CD4-positive, alpha-beta T cell treated with Interferon alpha-2 for 1 hour (primary cell): ENCODE measurements at places on chromosomes 1 and 21.

GRCh38 chr1:93702111-93702827, 20.6 kb upstream of the BCAR3 start:
- DNase-seq, result no peak

GRCh38 chr1:223649222-223649621, 16.3 kb downstream of the CAPN8 start:
- DNase-seq, result no peak

GRCh38 chr1:171807556-171807955, 26.1 kb downstream of the METTL13 start:
- no peak for DNase-seq

GRCh38 chr21:29851611-29852010, 88.2 kb downstream of the GRIK1 start:
- no peak for DNase-seq

DNA sequence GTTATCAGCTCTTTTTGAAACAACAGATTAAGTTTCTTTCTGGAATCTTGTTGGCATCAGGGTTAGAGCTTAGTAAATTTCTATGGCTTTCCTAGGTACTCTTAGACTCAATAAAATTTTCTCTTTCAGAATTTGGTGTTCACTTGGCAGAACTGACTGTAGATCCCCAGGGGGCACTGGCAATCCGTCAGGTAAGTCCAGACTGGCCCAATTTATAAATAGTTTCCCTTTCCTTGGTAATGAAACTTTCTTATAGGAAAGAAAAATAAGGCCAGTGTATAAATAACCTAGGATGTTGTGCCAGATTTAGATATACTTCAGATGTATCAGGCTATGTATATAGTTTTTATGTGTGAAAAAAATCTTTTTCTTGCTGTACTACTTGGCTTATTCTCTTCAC, 18.2 kb downstream of the IPO9 start:
- no peak for DNase-seq

DNA sequence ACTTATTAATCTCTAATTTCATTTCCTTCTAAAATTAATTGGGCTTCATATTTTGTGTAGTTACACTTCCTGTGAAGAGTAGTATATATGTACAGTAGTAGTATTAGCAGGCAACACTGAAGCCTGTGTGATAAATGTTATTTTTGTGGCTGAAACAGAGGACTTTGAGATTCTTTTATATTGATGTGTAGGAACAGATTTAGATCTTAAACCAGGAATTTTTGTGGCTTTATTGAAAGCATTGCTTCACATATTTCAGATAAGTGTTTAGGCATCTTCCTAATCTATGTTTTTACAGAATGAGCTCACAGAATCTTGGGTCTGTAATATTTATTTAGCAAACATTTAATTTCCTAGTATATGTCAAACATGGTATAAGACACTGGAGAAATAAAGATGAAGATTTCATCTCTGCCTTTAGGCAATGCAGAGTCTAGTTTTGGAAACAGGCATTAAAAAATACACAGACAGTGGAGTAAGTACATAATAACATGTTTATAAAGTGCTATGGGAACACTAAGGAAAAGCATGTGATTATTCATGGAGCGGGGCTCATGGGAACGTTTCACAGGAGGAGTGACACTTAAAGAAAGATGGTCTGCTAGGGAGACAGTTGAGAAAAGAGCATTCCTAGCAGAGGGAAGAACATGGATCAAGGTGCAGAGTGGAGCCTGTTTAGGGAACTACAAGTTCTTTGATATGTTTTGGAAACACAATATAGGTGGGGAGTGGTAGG, 52.7 kb downstream of the MIGA1 start:
- DNase-seq, result no peak

- no peak for DNase-seq
Measured at GRCh38 chr1:92956254-92957029, 4.8 kb downstream of the DIPK1A start.

- no peak for DNase-seq
Measured at GRCh38 chr1:7551442-7551841, 219.7 kb upstream of the VAMP3 start.

- no peak for DNase-seq
Measured at GRCh38 chr1:182495002-182495401, 45.1 kb downstream of the RGSL1 start.
